Bladder microvascular endothelial cell (primary cell): ENCODE measurements at places on chromosomes 3 and 15. TPM values are rescaled to one million over a fixed set of nuclear protein-coding genes. Genes with fewer than 3 reads are reported as not detected.

The TMEM266 gene
- total RNA-seq, result not detected in 2 replicates

The KIF15 gene
- 7.9 and 11.8 TPM in 2 replicates for total RNA-seq

The TGFBR2 gene
- 338 and 456 TPM in 2 replicates for total RNA-seq

The SCN5A gene
- 1.6 and 5.2 TPM in 2 replicates for total RNA-seq

The ALDH1A2 gene
- 2.6 and 18.9 TPM in 2 replicates for total RNA-seq

The RTP3 gene
- not detected in 2 replicates for total RNA-seq

The PRSS50 gene
- not detected in 2 replicates for total RNA-seq

The CPNE9 gene
- total RNA-seq, result not detected in 2 replicates

The PCYT1A gene
- 50.2 and 90.4 TPM in 2 replicates for total RNA-seq

The ZNF662 gene
- 0.81 and 3.3 TPM in 2 replicates for total RNA-seq

The PLA2G4D gene
- not detected in 2 replicates for total RNA-seq

The IGF2BP2 gene
- total RNA-seq, result 15.9 and 60.4 TPM in 2 replicates

The TM6SF1 gene
- total RNA-seq, result 19.6 and 70.5 TPM in 2 replicates

The PARP15 gene
- total RNA-seq, result 0.32 and 0.38 TPM in 2 replicates

The PPP1R14D gene
- not detected in 2 replicates for total RNA-seq

The GOLGA8J gene
- total RNA-seq, result 0.13 TPM in 1 of 2 replicates, not detected in the other

The APOD gene
- 8.9 and 77.2 TPM in 2 replicates for total RNA-seq

The ABHD2 gene
- total RNA-seq, result 16.0 and 80.1 TPM in 2 replicates

The PLA2G4F gene
- total RNA-seq, result not detected in 2 replicates

The SNX4 gene
- total RNA-seq, result 34.3 and 63.8 TPM in 2 replicates

The TIMP4 gene
- total RNA-seq, result 0.82 and 0.97 TPM in 2 replicates

The ILDR1 gene
- not detected in 2 replicates for total RNA-seq

The RFC4 gene
- total RNA-seq, result 19.2 and 20.6 TPM in 2 replicates

The VPS33B gene
- 7.8 and 12.9 TPM in 2 replicates for total RNA-seq

The CCDC13 gene
- total RNA-seq, result 0.57 TPM in 1 of 2 replicates, not detected in the other

The PLSCR2 gene
- 0.31 TPM in 1 of 2 replicates, not detected in the other for total RNA-seq

The SPESP1 gene
- total RNA-seq, result 1.1 and 2.8 TPM in 2 replicates

The PAQR9 gene
- not detected in 2 replicates for total RNA-seq

The GABRR3 gene
- not detected in 2 replicates for total RNA-seq

The TMC3 gene
- not detected in 2 replicates for total RNA-seq

The PPP2R3A gene
- total RNA-seq, result 7.0 and 7.1 TPM in 2 replicates

The FAM107A gene
- total RNA-seq, result 1.8 and 13.9 TPM in 2 replicates

The CAMK2N2 gene
- total RNA-seq, result 0.13 TPM in 1 of 2 replicates, not detected in the other

The IQCF5 gene
- not detected in 2 replicates for total RNA-seq

The ABHD6 gene
- total RNA-seq, result 13.3 and 16.2 TPM in 2 replicates

The GRIP2 gene
- under 0.01 TPM in 1 of 2 replicates, not detected in the other for total RNA-seq
